C1 segment of cervical spinal cord (tissue), 14 donors: ENCODE measurements at places on chromosomes 12 and 14.

DNA sequence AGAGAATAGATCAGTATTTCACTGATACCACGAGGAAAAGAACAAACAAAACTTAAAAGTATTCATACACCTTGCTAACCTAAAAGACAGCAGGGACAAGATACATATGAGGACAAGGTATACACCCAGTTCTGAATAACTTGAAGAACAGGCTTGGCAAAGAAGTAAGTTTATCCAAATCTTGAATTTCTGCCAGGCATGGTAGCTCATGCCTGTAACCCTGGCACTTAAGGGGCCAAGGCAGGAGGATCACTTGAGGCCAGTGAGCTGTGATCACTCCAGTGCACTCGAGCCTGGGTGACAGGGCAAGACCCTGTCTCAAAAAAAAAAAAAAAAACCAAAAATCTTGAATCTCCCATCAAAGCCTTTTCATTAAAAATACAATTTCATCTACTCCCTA lies 25.0 kb downstream of the EIF2S1 start:
- DNase-seq: no peak

GRCh38 chr14:56955745-56956144 lies 145.5 kb upstream of the OTX2 start:
- DNase-seq: no peak

- no peak for DNase-seq
These were observed 144.9 kb downstream of the SRGAP1 start for GRCh38 chr12:63989301-63989845.

- no peak for DNase-seq
These were observed 34.1 kb upstream of the OR10AD1 start for GRCh38 chr12:48237162-48237561.

DNA sequence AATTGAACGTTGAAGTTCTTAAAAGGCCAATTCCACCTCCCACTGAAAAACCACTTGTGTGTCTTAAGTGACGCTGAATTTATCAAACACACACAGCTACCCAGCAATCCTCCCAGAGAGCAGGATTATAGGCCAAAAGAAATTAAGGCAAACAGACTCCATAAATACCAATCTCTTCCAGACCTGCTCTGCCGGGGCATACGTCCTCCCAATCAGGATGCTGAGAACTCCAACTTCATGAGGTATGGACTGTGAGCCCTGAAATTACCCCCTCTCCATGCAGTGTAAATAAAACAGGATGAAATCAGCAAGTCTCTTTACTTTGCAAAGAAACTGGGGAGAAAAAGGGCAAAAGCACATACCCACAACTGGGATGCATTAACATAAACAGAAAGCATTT lies 265.2 kb downstream of the KSR2 start:
- DNase-seq: no peak

DNA sequence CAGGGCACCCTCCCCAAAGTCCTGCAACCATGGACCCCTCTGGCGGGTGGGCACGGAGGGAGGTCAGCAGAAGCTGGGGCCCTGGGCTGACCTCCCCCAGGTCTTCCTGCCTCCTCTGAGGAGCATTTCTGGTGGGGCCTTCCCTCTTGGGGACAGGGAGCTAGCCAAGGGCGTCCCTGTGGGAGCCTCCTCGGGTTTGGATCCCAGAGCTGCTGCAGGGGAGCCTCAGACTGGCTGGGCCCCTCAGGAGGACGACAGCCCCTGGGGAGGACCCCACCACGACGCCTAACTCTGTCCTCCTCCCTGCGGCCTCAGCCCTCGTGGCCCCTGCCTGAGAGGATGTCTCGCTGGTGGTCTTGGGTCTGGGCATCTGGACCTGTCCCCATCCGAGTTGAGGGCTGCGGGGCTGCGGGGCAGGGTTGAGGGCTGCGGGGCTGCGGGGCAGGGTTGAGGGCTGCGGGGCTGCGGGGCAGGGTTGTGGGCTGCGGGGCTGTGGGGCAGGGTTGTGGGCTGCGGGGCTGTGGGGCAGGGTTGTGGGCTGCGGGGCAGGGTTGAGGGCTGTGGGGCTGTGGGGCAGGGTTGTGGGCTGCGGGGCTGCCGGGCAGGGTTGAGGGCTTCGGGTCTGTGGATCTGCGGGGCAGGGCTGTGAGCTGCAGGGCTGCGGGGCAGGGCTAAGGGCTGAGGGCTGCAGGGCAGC lies 37.4 kb downstream of the FBRSL1 start:
- no peak for DNase-seq

GRCh38 chr12:24127919-24128721 lies 178.7 kb upstream of the SOX5 start:
- no peak for DNase-seq

DNA sequence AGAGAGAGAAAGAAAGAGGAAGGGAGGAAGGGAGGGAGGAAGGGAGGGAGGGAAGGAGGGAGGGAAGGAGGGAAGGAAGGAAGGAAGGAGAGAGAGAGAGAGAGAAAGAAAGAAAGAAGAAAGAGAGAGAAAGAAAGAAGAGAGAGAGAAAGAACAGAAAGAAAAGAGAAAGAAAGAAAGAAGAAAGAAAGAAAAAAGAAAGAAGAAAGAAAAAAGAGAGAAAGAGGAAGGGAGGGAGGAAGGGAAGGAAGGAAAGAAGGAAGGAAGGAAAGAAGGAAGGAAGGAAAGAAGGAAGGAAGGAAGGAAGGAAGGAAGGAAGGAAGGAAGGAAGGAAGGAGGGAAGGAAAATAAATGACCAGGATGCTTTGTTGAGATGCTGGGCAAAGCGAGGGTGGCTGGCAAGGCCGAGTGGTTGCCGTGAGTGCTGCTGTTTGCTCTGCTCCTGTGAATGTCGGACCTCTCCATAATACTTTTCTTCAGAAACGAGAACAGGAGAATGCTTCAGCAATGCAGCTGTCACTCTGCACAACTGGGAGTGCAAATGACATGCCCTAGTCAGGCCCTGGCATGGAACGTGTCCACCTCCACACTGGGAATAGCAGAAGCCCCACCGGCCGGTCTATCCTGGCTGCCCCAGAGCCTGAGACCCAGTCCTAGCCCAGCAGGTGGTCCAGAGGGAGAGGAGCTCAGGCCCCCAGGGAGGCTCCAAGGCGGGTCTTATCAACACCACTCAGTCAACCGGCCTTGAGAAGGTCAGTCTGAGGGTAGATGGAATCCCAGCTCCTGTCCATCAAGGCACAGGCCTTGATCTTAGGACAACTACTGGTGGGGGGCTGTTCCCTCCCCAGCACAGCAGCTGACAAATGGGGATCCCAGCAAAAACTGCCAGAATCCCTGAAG lies 25.1 kb upstream of the EIF5 start:
- no peak for DNase-seq

DNA sequence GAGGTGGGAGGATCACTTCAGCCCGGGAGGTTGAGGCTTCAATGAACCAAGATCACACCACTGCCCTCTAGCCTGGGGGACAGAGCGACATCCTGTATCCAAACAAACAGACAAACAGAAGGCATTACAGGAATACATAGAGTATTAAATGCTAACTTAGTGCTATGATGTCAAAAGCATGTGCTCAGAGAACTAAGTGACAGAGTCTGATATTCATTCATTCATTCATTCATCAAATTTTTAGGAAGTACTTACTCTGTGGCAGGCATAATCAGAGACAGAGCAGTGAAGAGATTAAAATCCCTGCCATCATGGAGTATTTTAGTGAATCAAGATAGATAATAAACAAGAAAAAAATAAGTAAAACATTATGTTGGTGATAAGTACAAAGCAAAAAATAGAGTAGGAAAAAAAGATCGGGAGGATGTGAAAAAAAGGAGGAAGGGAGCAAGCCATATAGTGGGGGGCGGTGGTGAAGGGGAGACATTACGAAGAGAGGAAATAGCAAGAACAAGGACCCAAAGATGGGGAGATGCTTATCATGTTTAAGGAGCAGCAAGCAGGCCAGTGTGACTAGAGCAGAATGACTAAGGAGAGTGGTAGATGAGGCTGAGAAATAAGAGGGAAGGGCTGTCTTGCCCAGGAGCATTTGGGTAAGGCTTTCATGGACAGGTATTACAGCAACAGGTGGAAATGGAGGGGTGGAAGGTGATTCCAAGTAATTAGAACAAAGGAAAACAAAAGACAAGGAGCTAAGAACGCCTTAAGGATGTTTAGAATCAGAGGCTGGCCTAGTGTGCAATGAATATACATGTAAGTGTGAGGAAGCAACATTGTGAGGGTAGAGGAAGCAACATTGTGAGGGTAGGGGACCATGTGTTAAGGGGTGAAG lies 2.8 kb downstream of the MAP4K5 start:
- DNase-seq: no peak

DNA sequence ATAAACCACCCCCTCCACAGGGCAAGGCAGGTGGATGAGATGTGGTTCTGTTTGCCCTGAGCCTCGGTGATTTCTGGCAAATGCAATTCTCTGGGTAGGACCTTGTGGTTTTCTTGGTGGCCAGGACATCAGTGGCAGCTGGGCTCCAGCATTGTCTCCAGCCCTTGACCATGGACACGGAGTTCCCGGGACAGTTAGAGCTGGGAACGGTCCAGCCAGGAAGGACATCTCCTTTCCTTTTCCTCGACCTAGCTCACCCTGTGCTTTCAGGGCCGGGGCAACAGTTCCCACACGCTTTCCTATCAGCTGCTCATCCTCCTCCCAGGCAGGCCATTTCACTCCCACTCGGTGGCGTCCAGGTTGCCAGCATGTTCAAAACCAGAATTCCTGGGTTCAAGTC lies 9.2 kb downstream of the SERPINA4 start:
- DNase-seq: no peak

GRCh38 chr12:52193991-52194390 lies 2.2 kb upstream of the KRT80 start:
- no peak for DNase-seq

DNA sequence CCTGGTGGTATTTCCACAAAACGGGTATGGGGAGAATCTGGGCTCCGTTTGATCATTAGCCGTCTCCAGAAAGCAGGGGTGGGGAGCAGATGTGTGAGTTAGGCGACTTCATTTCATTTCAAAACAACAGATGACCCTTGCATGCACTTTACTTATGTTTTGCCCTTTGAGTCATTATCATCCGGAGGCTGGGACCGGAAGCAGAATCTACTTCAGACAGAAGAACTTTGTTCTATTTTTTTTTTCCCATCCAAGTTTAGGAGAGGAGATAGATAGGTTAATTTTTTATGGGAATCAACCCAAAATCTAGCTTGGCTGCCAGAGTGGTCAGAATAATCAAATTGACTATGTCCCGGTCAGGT lies 31.3 kb upstream of the CMAS start:
- DNase-seq: no peak

- DNase-seq: no peak
These were observed 86.3 kb upstream of the NRXN3 start for GRCh38 chr14:78083837-78084236.

GRCh38 chr12:45627407-45628069 lies 102.0 kb upstream of the ARID2 start:
- DNase-seq: no peak

DNA sequence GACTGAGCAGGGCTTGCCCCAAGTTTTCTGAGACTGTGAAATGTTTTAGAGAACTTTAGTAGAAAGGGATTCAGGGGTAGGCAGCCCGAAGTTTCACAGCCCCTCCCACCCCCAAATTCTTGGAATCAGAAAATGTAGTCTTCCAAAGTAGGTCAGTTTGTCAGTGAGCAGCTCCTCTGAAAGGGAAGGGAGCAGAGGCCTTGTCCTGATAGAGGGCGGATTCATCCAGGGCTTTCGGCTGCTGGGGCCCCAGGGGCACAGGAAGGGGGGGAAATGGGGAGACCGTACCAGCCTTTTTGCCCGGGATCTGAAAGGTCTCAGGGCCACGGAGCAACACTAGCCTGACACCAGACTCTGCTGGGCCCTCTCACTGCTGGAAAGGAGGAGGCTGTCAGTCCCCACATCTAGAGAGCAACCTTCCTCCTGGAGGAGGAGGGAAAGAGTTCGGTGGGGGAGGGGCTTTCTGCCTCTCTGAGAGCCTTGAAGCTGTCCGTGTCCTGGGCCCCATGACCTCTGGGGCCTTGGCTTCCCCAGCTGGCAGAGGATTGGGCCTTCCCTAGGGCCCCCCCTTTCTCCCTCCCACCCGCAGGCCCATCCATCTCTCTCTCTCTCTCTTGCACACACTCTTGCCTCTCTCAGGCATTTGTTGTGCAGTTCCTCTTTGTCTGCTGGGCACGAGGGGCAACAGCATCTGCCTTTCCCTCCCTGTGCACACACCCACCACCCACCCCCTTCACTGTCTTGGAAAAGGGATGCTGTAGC lies at the start of gene IKZF4:
Gene IKZF4, plus strand, starts transcription at position 621 of the 762 bp plus-strand sequence. CDS start 451 bp downstream, outside the sequence.
- peak; percentile 7 for DNase-seq

DNA sequence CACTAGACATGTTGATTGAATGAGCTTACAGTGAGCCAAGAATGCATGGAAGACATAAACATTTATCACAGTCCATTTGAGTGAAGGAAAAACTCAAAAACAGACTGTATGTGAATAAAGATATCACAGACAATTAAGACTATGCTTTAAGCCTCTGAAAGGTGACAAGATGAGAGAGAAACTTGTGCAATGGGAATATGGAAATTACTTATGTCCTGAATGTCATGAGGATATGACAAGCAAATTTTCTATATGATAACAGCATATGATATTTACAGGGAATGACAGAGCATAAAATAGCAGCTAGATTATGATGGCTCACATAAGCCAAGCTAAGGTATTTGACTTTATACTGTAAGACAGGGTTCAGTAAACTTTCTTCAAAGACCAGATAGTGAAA lies 1153.1 kb upstream of the USP15 start:
- DNase-seq: no peak

GRCh38 chr14:55488204-55488603 lies 47.8 kb upstream of the TBPL2 start:
- DNase-seq: no peak

DNA sequence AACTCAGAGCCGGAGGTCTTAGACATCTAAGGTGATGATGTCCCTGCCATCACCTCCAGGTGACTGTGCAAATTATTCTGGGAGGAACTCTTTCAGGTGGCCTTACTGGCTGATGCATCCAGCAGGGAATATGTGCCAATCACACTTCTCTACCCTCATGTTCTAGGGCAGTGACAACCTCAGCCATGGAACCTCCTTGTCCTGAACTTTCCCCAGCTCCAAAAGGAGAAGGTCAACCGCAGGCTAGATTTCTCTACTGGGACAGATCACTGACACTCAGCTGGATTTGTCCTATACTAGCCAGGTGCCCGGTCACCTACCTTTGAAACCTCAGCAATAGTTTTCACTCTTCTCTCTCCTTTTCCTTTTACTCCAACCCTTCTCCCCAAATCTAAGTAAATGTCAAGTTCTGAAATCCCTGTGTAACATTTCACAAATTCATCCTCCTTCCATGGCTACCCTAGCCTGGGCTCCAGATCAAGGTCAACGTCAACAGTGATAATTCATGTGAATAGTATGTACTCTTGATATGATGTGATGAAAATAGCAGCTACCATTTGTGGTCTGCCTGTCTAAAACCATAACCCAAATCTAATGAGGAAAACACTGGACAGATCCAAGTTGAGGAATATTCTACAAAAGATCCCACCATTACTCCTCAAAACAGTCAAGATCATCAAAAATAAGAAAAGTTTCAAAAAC lies 115.0 kb upstream of the EGLN3 start:
- DNase-seq: no peak

GRCh38 chr12:76155157-76155670 lies 70.7 kb upstream of the NAP1L1 start:
- DNase-seq: no peak

- no peak for DNase-seq
These were observed 203.6 kb downstream of the NOVA1 start for GRCh38 chr14:26394150-26394810.

GRCh38 chr14:55780156-55780946 lies 200.3 kb downstream of the KTN1 start:
- no peak for DNase-seq

- DNase-seq: no peak
These were observed 16.2 kb downstream of the SUPT16H start for GRCh38 chr14:21367582-21368144.
